Type B pancreatic cell (in vitro differentiated cells): ENCODE measurements at places on chromosomes 5 and 9.
A peak's percentile ranks its signal among the peaks of the same experiment; 100 is the strongest.

DNA sequence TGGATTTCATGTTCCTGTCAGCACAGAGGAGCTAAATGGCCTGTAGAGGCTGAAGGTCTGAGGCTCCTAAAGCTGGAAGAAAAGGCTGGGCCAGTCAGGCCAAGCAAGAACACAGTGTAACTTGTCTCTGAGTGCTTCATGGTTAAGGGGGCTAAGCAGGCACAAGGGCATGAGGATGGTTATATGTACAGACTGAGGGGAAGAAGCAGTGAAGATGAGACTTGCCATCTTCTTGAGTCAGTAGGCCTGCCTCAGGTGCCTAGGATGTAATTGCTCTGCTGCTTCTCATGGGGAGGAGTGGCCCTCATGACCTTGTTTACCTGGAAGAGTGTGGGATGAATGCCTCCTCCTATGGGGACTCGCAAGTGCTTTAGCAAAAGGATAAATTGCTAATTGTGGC lies 8.7 kb upstream of the PSMD5 start:
- no peaks in the 10 kb centered on the region for H3K36me3 ChIP-seq
- no peak overlapping the region for H3K27ac ChIP-seq
- H3K4me3 ChIP-seq = no peak overlapping the region
- peaks cover 7% of the 10 kb centered on the region for H3K4me1 ChIP-seq

- DNase-seq = no peak
- no peaks in the 10 kb centered on the region for H3K4me1 ChIP-seq
- H3K27me3 ChIP-seq = no peaks in the 10 kb centered on the region
- no peak overlapping the region for H3K4me3 ChIP-seq
Observed at GRCh38 chr5:86737579-86737978, 119.8 kb downstream of the COX7C start.

DNA sequence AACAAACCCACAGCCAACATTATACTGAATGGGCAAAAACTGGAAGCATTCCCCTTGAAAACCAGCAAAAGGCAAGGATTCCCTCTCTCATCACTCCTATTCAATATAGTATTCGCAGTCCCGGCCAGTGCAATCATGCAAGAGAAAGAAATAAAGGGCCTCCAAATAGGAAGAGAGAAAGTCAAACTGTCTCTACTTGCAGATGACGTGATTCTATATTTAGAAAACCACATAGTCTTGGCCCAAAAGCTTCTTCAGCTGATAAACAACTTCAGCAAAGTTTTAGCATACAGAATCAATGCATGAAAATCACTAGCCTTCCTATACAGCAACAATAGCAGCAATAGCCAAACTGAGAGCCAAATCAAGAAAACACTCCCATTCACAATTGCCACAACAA lies 333.7 kb upstream of the EDIL3 start:
- no peaks in the 10 kb centered on the region for H3K27me3 ChIP-seq
- H3K4me1 ChIP-seq = no peaks in the 10 kb centered on the region
- DNase-seq = no peak
- no peak overlapping the region for H3K27ac ChIP-seq
- H3K36me3 ChIP-seq = no peaks in the 10 kb centered on the region

GRCh38 chr9:129506041-129506440 lies 114.9 kb downstream of the C9orf50 start:
- H3K27ac ChIP-seq = no peak overlapping the region
- no peak overlapping the region for H3K4me3 ChIP-seq
- no peak for DNase-seq
- H3K27me3 ChIP-seq = no peaks in the 10 kb centered on the region
- peaks cover 31% of the 10 kb centered on the region for H3K4me1 ChIP-seq
- no peaks in the 10 kb centered on the region for H3K36me3 ChIP-seq

DNA sequence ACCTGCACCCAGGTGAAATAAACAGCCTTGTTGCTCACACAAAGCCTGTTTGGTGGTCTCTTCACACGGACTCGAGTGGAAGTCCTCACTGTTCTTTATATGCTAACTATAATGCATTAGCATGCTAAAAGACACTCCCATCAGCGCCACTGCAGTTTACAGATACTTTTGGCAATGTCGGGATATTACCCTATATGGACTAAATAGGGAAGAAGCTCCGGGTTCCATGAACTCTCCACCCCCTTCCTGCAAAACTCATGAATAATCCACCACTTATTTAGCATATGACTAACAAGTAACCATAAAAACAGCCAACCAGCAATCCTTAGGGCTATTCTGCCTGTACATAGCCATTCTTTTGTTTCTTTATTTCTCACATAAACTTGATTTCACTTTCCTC lies 426.2 kb upstream of the PTPRD start:
- H3K4me3 ChIP-seq = no peak overlapping the region
- no peak overlapping the region for H3K27ac ChIP-seq
- no peaks in the 10 kb centered on the region for H3K27me3 ChIP-seq
- no peak for DNase-seq
- no peaks in the 10 kb centered on the region for H3K36me3 ChIP-seq

DNA sequence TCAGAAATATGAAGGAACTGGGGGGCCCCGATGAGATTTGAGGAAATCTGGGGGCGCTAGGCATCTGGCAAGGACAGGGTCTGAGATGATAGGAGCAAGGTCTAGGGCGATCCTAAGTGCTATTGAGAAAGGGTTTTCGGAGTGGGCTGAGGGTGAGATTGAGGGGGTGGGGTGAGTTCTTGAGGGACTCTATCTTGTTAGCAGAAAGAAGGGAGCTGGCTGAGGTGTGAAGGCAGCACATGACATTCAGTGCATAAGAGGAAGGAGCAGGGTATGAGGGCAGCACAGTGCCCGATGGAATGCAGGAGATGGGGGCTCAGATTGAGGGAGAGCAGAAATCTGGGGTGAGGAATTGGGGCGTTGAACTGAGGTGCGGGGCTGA lies 640 bp downstream of the TRIM32 start:
- no peak for DNase-seq
- peak overlapping the region; percentile 89 for H3K4me3 ChIP-seq
- H3K4me1 ChIP-seq = peaks cover 34% of the 10 kb centered on the region
- no peaks in the 10 kb centered on the region for H3K27me3 ChIP-seq

DNA sequence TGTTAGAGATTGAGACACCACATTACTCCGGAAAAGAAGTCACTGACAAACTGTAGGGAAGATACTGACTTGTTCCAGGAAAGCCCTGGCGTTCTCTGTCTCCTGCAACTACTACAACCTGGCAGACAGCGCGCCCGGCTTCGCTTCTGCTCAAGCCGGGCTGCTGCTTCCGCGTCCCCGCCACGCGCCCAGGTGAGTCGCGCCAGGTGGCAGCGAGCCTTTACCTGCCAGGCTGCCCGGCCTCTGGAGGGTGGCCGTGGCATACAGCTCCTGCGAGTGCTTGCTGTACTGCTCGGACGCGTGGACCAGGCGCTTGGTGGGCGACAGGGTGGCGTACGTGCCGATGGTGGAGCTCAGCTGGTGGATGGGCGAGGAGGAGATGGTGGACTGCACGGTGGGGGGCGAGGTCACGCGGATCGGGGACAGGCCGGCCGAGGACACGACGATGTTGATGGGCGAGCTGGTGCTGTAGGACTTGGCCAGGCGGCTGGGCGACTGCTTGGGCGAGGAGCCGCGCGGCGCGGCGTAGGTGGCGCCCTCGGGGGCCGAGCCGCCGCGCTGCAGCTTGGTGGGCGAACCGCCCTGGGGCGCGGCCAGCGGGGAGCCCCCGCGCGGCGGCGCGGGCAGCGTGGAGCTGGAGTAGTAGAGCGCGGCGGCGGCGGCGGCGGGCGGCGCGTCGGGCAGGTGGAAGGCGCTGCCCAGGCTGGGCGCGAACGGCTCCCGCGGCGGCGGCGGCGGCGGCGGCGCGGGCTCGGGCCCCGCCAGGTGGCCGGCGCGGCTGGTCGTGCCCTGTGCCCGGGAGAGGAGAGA lies 519.6 kb downstream of the CTNND2 start:
- H3K36me3 ChIP-seq = peaks cover 12% of the 10 kb centered on the region
- DNase-seq = no peak
- H3K27me3 ChIP-seq = peaks cover 72% of the 10 kb centered on the region
- peaks cover 10% of the 10 kb centered on the region for H3K4me1 ChIP-seq

DNA sequence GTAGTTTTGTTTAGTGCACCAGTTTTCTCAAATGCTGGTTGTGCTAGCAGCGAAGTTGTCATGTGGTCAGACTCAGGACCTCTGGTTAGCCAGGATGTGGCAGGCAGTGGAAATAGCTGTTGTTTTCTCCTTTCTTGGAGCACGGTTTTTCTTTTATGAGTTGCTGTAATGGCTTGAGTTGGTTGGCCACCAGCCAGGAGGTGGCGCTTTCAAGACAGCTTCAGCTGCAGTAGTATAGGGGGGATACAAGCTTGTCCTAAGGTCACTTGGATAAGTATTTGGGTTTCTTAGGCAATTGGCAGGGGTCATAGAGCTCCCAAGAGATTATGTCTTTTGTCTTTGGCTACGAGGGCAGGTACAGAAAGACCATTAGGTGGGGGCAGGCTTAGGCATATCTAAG lies 274.2 kb upstream of the TARS1 start:
- no peaks in the 10 kb centered on the region for H3K4me1 ChIP-seq
- H3K27me3 ChIP-seq = no peaks in the 10 kb centered on the region
- no peak overlapping the region for H3K27ac ChIP-seq
- no peak overlapping the region for H3K4me3 ChIP-seq
- no peak for DNase-seq
- no peaks in the 10 kb centered on the region for H3K36me3 ChIP-seq
